ENCODE measurements at places on chromosomes 6 and 20.

- no peak for DNase-seq
These were observed 19.2 kb downstream of the FITM2 start for GRCh38 chr20:44291754-44292153.

- no peak for DNase-seq
These were observed 116.5 kb downstream of the FAM120B start for GRCh38 chr6:170423030-170423429.

DNA sequence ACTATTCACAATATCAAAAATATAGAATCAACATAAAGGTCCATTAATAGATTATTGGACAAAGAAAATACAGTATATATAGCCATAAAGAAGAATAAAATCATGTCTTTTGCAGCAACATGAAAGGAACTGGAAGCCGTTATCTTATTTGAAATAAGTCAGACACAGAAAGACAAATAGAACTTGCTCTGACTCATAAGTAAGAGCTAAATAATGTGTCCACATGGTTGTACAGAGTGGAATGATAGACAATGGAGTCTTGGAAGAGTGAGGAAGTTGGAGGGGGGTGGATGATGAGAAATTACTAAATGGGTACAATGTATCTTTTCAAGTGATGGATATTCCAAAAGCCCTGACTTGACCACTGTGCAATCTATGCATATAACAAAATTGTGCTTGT is 613.5 kb downstream of the PHF3 start:
- no peak for DNase-seq

DNA sequence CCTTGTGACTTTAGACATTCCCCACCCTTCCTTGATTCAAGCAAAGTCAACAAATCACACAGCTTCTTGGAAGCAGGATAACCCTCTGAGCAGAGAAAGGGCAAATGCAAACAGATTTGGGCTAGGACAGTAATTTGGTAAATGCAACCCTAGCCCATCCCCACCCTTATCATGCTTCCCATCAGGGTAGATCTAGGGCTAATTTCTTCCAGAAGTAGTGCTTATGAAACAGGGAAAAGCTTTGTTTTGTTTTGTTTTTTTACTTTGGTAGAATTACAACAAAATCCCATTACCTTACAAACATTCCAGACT is 525.1 kb upstream of the NOX3 start:
- DNase-seq = no peak

DNA sequence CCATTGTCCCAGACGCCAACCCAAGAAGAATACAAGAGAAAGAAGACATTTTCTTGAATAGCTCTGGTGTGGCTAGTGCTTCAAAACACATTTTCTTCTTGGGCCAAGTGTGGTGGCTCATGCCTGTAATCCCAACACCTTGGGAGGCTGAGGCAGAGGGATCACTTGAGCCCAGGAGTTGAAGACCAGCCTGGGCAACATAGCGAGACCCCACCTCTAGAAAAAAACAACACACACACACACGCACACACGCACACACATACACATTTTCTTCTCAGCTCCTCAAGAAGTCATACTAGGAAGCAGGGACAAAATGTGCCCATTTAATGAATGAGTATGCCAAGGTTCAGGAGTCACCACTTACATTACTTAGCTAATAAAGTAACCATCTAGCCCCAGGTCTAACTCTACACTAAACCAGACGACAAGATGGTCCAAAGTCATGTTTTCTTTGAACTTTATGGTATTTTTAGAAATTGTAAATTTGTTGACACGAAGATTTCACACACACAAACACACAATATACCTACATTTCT is 68.8 kb downstream of the ZMYND8 start:
- DNase-seq = no peak

- DNase-seq = no peak
These were observed 5.8 kb downstream of the OLIG3 start for GRCh38 chr6:137488150-137489045.

- no peak for DNase-seq
These were observed 45.6 kb upstream of the STX16 start for GRCh38 chr20:58605292-58606065.

DNA sequence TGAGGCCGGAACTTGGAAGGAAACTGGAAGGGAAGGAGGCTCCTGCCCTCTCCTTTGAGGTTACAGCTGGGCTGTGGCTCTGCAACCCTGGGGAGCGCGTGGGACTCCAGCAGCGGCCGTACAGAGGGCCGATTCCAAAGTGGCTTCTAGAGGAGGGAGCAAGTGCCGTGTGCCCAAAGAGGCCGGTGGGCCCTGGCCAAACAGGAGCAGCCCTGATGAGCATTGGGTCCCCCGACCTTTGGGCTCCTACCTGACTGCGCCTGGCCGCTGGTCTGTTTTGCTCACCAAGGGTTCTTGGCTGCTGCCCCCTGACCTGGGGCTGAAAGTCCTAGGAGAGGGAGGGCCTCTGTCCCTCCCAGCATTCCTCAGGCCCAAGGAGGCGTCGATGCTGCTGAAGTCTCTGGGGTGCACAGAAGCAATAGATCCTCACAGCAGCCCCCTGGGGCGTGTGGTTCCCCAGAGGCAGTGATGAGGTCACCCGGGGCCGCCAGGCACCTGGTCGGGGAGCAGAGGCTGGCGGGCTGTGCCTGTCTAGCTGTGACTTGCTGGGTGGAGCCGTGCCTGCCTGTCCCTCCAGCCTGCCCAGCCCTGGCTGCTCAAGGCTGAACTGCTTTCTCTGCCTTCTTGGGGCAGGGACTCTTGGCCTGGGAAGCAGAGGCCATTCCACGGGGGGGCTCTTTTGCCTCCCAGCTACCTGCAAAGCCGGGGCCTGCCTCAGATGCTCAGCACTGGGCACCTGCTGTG is 9.8 kb downstream of the RBM38 start:
- DNase-seq = no peak

DNA sequence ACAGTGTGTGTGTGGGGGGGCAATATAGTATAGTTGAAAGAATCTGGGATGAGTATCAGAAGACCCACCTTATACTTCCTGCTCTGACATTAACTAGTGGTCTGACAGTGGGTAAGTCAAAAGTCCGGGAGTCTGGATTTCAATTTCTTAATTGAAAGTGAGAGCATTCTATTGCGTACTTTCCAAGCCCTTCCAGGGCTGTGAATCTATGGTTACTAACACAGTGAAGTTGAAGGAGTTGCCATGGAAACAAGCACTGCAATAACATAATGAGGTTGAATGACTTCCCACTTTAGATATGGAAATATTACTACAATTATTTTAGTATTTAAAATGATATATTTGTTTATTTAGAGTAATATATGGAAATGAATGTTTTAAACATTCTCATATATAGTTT is 80.2 kb downstream of the MLIP start:
- no peak for DNase-seq

- DNase-seq = no peak
These were observed 101.4 kb downstream of the BACH2 start for GRCh38 chr6:90195094-90195829.

DNA sequence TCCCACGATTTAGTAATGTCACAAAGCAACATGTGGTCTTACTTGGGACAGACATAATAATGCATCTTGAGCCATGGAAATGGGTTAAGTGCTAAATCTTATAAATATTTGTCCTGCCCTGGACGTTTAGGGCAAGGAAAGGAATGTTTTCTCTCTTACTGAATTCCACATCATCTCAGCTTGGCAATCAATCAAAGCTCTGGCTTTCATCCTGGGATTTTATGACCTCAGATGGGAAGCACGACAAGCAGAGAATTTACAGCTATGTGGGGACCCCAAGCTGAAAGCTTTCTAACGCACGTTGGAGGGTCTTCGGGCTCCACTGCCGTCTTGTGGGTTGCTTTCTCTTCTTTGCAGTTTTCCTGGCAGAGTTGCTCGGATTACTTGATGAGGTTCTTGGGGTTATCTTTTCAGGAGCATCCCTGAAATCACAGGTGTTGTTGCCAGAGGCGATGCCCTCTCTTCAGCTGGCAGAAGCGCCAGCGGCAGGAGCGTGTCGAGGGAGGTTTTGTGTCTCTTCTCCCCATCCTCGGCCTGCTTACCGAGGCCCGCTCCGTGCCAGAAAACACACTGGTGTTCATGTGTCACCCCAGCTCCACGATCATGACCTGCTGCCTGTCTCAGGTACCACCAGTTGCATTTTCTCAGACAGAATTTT is 73.4 kb upstream of the FRMD1 start:
- no peak for DNase-seq

DNA sequence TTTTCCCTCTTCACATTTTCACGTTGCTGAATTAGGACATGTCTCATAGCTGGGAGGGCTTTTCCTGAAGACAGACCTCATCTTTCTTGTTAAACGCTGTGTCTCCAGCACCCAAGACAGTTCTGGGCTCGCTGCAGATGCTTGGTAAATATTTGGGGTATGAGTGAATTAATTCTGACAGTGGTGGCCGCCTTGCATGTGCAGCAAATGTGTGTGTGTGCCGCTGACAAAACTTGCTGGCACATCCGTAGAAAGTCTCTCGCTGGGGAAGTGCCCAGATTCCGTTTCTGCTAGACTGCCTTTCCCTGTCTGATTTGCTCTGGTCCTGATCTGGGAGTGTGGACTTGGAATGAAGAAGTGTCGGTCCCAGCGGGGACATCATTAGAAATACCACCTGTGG is 48.2 kb upstream of the ZNFX1 start:
- no peak for DNase-seq

GRCh38 chr6:22302838-22303237 is 6.0 kb upstream of the PRL start:
- DNase-seq = no peak

GRCh38 chr20:62303340-62304226 is 786 bp downstream of the ADRM1 start:
- no peak for DNase-seq

DNA sequence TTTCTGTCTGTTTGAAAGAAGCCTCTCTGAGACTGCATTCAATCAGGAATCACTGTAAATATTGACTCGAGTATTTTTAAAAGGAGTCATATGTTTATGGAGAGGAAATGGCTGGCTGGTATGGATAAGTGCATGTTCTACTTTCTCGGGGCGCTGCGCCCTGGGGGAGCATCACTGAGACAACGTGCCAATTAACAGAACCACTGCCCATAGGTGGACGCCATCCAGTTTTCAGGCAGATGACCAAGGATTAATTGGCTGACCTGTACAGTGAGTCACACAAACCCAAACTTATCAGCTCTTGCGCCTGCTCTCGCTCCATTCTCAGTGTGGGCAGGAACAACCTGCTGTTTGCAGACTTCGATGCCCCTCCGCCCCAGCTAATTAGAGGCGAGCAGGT is 571.2 kb downstream of the QKI start:
- DNase-seq = no peak

- DNase-seq = no peak
These were observed 8.8 kb upstream of the FAM8A1 start for GRCh38 chr6:17591287-17591686.

DNA sequence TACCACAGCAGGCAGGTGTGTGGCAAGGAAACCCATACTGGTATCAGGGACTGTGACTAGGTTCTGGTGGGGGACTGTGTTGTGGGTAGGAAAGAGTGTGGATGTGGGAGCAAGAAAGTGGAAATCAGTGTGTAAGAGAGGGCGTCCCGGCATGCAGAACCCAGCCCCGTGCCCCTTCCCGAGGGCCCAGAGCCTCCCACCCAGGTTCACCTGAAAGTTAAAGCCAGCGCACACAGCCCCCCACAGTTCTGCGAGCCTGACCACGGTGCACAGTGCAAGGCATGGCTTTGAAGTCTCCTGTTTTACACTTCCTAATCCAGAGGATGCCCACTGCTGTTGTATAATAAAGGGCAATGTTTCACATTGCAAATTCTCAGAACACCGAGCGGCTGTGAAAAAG is 22.7 kb downstream of the MAFB start:
- DNase-seq = no peak

- no peak for DNase-seq
These were observed 5.2 kb downstream of the BCAS4 start for GRCh38 chr20:50799890-50800550.

GRCh38 chr20:10125757-10126156 is 91.0 kb downstream of the ANKEF1 start:
- no peak for DNase-seq

DNA sequence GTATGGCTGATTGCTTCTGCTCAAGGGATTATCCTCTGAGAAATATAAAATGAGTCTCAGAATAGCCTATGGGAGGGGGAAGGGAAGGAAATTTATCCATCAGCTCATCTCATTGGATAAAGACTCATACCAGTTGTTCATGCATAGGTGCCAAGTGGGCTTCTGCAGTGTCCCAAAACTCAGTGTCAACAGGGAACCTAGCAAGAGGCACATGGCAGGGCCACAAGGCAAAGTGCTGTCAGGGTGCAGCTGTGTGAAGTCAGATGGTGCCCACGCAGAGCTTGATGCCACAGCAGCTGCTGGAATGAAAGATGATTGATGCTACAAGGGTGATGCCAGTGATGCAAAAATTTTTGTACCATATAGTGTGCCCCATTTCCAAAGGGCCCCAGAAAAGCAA is 3.2 kb upstream of the CHD6 start:
- no peak for DNase-seq

DNA sequence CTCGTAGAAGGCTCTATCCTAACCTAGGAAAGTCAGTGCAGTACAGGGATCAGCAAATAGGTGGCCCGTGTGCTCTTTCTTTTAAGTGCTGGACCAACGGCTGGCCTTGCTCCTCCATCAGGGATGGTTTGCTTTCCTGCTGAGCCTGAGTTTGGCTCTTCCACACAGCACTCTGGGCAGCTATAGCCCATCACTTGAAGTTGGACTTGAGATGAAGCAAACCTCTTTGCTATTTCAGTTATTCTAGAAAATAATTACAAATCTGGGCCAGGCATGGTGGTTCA is 66.9 kb upstream of the KCNK16 start:
- no peak for DNase-seq

GRCh38 chr20:53712212-53712977 is 118.8 kb upstream of the ZNF217 start:
- DNase-seq = no peak

- no peak for DNase-seq
These were observed 1654.1 kb downstream of the GRIK2 start for GRCh38 chr6:103047567-103047966.

DNA sequence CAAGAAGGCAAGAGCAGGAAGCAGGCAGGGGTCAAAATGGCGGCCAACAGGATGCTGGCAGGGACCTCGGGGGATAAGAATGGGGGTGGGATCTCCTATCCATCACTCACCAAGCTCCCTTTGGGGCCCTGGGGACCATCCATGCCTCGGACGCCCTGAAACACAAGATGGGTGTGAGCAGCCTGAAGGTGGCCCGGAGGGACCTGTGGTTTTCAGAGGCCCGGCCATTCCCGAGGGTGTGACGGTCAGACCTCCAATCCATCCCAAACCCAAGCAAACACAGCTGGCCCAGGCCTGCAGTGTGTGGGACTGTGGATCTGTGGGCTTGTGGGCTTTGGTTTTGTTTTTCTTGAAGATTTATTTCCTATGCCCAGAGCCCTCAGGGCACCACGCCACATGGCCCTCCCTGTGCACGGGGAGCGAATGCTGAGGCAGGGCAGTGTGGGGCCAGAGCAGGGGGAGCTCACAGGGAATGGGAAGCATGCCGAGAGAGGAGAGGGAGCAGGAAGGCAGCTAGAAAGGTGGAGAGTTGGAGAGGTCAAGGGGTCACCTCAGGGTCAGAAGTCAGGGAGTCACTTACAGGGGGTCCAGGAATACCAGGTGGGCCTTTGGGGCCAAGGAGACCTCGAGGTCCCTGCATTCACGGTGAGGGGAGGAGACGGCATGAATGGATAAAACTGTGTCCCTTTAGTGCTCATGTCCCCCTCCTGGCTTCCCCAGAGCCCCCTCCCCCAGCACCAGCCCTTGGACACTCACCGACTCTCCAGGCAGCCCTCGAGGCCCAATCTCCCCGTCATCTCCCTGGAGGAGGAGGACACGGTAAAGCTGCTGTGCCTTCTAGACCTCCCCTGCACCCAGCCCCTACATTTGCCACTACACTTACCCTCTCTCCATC is 14.5 kb downstream of the COL11A2 start:
- DNase-seq = no peak

GRCh38 chr20:23108871-23109270 is 22.7 kb upstream of the CD93 start:
- DNase-seq = no peak

- DNase-seq = no peak
These were observed 31.4 kb upstream of the TRIM26 start for GRCh38 chr6:30244560-30244959.
